Mucosa of descending colon (tissue), 3 donors: ENCODE measurements at places on chromosomes 5 and 9.

DNA sequence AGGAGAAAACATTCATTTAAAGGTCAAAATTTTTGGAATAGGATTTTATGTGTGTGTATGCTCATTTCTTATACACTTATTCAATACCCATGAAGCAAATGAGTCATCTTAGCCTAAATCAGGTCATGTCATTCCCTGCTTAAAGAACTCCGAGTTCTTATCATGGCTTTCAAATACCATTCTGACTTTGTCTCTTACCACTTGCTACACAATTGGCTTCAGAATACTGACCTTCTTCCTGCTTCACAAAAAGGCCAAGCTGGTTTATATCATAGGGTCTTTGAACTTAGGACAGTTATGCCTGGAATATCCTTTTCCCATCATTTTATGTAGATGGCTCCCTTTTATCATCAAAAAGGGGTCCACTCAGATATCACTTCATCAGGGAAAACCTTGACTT lies 652.2 kb upstream of the WWC1 start:
- DNase-seq, result no peak

- no peak for DNase-seq
Measured at GRCh38 chr5:82808960-82809359, 268.2 kb downstream of the TMEM167A start.

GRCh38 chr5:166341740-166342337 lies 1949.6 kb upstream of the WWC1 start:
- DNase-seq, result no peak

DNA sequence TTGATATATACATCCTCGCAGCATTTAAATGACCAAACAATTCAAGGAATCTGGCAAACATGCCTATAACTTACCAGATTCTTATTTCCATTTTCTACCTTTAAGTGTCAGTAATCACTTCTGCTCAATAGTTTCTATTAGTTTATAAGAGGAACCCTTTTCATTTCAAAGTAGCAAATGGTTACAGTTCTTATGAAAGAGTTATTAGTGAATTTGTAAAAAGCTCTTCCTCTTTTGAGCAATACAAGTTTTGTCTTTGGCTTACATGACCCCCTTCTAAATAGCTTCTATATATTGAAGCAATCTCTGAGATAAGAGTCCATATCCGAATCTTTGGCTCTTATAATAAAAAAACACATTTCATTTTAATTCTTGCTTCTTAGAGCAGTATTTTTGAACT lies 42.0 kb downstream of the ELL2 start:
- no peak for DNase-seq

DNA sequence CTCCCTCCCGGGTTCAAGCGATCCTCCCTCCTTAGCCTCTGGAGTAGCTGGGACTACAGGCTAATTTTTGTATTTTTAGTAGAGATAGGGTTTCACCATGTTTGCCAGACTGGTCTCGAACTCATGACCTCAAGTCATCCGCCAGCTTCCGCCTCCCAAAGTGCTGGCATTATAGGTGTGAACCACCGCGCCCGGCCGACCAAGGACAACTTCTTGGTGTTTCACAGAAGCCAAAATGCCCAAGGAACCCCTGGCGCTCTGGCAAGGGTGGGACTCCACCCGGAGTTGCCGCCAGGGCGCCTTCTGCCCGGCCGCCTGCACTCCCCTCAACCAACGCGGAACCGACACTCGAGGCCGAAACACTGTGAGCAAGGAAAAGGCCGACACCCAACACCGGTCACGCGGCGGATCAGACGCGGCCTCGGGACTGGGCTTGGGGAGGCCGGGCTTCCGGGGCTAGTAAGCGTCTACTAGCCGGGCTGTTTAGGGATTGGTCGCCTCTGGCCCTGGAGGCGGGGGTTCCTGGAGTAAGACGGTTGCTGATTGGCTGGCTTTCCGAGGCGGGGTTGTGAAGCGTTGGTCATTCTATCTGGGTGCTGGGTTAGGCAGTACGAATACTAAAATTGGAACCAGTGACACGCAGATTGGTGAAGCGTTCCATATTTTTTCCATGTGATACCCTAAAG lies 7.7 kb upstream of the CFAP157 start:
- DNase-seq, result peak; percentile 95

DNA sequence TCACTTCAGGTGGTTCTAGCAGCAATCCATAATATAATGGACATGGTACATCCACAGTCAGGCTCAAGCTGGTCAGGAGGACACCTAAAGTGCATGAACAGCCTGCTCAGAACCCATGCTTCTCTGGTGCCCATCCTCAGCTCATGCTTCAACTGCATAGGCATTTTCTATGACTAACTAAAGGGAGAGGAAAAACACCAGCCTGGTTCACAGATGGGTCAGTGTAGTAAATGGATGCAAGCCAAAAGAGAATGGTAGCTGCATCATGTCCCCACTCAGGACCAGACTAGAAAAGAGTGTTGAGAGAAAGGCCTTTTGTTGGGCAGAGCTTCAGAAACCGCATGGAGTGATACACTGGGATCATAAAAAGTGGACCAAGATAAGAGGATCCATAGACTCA lies 556.6 kb downstream of the TLE1 start:
- DNase-seq, result no peak

DNA sequence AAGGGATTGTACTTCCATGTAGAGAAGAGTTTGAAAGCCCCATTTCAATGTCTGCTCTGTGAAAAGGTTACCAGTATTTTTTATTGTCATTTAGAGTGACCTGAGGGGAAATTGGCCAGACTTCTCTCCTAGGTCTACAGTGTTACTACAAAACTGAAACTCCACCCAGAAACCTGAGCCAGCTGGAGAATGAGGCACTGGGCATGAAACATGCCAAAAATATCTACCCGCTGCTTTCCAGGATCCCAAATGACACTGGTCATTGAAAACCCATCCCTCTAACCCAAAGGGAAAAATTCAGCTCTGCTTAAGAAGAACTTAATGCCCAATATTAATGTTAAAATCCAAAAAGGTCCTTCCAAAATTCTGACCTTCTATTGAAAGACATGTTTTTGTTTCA lies 99.2 kb upstream of the TRIM32 start:
- DNase-seq, result no peak

DNA sequence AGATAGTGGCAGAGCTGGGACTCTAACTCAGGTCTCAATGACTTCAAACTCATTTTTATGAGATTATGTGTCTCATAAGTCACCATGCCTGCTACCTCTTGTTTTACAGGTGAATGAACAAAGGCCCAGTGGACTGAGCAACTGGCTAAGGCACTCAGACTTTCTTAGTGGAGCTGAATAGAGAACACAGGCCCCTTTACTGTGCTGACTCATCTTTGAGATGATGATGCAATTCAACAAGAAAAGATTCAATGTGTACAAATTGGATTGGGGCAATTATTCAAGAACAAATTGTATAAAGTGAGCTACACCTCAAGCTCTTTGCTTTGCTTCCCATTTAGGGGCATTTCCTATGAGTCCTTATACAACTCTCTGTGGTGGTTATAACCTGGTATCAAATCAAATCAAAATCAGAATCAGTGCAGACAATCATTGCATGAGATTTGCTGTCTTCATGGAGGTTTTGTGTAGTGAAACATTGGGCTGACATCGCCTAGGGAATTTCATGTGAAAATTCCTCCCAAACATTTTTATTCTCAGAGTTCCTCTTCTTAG lies 84.3 kb upstream of the PPP2R2B start:
- no peak for DNase-seq

GRCh38 chr5:16152601-16153568 lies 26.7 kb downstream of the MARCHF11 start:
- DNase-seq, result no peak

DNA sequence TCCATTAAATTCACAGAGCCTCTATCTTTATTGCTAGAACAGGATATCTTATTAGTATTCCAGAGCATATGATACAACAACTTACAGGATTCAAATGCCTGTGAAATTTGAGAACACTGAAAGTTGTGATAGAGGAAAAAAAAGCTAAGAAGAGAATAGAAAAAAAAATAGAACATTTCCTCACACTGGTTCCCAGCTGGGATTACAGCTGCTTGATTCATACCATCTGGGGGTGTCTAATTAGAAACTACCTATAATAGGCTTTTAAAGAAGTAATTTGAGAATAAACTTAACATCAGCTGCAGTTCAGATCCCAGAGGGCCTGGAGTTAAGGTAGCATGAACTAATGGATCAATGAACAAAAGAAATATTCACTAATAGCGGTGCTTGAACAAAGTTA lies 922.0 kb downstream of the CDH12 start:
- DNase-seq, result no peak

DNA sequence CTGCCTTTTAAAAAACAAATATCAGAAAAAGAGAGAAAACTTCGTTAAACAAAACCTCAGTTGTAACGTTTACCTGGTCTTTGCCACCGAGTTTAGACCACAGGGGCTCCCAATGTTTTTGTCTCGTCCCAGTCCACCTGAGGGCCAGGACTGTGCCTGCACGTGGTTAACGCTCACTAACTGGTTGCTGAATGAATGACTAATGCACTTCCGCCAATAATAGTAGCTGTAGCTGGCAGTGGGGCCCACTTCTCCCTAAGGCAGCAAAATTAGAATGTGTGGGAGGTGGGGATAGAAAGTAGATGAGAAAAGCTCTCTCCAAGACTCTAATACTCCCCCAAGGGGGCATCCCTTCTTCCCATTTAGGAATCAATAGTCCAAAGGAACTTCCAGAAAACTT lies 29.1 kb upstream of the MED27 start:
- DNase-seq, result no peak

- no peak for DNase-seq
Measured at GRCh38 chr5:6739603-6740002, 26.4 kb downstream of the TENT4A start.

- DNase-seq, result peak; percentile 86
Measured at GRCh38 chr5:98816582-98817222, 43.2 kb downstream of the RGMB start.

GRCh38 chr9:3028535-3028934 lies 184.6 kb upstream of the PUM3 start:
- no peak for DNase-seq

DNA sequence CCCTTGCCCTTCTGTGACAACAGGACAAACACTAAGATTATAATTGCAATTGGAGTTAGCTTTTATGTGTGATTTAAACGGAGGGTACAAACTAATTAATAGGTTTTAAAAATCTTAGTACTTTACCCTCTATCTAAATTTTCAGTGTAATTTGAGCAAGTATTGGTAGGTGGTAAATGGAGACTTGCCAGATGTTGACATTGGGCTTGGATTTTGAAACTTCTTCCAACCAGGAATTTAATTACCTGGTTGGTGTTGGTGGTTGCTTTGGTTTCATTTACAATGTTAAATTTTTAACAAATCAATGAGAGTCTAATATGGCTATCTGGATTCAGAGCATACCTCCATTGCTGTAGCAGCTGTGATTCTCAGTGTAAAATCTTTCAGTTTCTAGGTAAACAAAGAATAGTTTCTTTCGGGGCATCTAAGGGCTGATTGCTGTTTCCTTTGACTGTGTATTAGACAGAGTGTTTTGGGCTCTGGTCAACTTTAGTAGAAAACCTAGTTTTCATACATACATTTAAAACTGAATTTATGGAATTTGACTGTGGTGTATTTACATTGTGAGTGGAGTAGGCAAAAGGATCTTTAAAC lies 1.9 kb downstream of the DAPK1 start:
- no peak for DNase-seq

- no peak for DNase-seq
Measured at GRCh38 chr5:148969291-148969690, 93.6 kb downstream of the SH3TC2 start.

DNA sequence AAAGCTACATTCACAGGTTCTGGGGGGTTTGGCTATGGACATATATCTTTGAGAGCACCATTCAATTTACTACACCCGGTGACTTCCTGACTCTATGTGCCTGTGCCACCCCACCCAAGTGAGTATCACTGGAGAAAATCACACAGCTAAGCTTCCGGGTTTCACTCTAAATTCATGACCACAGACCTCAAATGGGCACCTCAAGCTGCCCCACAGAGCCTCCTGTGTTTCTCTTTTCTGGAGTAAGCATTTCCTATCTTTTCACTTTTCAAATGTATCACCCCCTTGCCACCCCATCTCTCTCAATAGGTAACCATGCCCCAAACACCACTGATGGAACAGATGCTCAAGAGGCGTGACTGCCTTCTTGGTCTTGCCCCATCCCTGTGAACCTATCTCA lies 49.2 kb upstream of the NEK6 start:
- DNase-seq, result no peak

DNA sequence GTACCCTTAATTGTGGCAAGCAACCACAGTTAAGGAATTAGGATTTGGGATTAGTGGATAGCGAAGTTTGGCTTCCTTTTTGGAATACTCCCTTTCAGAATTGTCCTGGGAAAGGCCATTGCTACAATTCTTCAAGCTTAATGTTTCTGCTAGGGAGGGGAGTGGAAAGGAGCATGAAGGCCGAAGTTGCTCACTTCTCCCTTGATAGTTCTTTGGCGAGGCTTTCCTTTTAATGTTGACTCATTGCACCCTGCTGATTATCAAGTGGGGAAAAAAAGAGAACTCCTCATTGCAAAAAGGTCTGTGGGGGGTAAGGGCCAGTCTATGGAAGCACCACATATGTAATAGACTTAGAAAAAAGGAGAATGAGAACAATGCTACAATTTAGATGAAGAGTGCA lies 30.7 kb downstream of the GRIN3A start:
- no peak for DNase-seq

DNA sequence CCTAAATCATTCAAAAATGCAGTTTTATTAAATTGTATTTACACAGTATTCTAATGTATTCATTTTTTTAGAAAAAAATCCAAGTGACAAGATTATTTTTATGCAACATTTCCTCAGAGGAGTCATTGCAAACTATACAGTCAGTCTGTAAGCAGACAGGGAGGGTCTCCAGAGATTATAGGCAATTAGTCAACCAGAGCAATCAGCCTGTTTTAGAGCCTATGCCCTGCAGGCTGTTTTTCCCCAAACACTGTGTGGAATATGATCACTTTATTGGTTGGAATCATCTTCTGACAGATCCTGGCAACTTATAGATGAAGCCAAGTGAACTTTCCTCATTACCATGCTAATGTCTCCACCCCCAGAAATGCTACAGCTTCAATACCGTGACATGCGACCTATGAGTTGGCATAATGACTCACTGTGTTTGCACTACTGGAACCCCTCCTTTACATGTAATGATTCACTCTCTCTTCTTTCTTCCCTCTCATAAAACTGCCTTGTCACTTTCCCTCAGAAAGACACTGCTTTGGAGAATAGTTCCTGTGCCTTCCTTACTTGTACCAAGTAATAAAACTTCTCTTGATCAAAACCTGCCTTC lies 577.7 kb upstream of the FTMT start:
- DNase-seq, result no peak

DNA sequence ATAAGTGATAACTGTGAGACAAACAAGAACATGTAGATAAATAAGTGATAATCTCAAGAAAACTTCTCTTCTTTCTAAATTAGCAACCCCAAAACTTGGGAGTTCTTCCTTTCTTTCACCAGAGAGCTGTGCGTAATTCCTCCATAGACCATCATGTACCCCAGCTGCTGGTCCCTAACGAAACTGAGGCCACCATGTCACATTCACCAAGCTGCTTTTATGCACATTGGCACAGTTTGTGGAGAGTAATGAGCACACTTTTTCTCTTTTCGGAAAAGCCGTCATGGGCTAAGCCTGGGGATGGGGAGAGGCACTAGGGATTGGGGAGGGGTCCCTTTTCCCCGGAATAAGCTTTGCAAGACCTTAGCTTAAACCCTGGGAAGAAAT lies 561.4 kb downstream of the BNC2 start:
- DNase-seq, result no peak

GRCh38 chr5:67021031-67021430 lies 175.6 kb downstream of the CD180 start:
- no peak for DNase-seq

GRCh38 chr5:1555011-1555807 lies 31.4 kb upstream of the LPCAT1 start:
- no peak for DNase-seq

GRCh38 chr9:131585375-131585774 lies 40.1 kb downstream of the PRRT1B start:
- no peak for DNase-seq

- no peak for DNase-seq
Measured at GRCh38 chr9:93436655-93437407, 14.7 kb upstream of the FAM120A start.
